CD4-positive, alpha-beta T cell treated with Interleukin-6 for 4 hours (primary cell): ENCODE measurements at places on chromosomes 16 and 17.

DNA sequence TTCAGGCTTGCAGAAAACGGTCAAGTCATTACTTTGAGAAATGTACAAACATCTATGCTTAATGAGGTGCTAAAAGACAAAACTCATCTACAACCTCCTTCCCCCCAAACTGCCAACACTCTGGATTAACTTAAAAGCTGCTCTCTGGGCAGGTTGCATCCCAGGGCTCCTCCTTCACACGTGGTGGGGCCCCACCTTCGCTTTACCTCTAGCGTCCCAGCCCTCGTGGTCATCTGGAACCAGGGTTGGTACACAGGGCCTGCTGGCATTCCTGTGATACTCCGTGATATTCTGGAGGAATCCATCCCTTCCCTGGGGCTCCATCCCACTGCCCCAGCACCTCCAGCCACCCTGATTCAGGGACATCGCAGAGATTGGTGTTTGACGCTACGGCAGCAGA, 4.8 kb downstream of the METRNL start:
- DNase-seq, result no peak

GRCh38 chr16:83530293-83530692, 277.5 kb upstream of the HSBP1 start:
- no peak for DNase-seq

- no peak for DNase-seq
Measured at GRCh38 chr16:25633549-25633948, 58.2 kb upstream of the HS3ST4 start.

DNA sequence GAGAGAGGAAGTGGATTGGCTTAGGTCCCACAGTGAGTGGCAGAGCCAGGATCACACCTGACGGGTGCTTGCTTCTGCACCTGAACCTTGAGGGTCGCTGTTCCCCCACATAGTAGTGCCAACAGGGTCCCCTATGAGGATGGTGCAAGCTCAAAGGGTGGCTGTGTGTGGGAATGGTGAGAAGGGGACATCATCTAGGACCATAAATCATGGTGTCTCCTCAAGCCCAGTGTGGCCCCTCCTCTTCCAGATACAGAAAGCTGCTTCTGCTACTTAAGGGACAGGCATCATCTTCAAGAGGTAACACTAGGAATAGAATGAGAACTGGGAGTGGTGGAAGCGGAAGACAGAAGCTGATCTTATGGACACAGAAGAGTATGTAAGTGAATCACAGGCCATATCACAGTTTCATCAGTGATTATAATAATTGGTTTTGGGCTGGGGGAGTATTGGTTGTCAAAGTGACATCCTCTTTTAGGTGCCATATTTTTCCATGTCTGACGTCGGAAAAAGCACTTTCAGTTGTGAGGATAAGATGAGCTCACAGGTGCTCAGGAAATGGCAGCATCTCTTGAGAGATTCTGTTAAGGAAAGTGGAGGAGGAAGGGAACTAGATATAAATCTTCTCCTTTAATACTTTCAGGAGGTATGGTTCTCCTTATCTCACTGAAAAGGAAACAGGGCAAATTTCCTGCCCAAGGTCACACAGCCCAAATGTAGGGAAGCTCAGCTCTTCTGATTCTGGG, 83.2 kb upstream of the HNF1B start:
- DNase-seq, result no peak

- no peak for DNase-seq
Measured at GRCh38 chr17:44389723-44390202, 314 bp upstream of the ITGA2B start.

GRCh38 chr17:7240375-7240774, 1.1 kb upstream of the PHF23 start:
- DNase-seq, result no peak
